NCI-H524 (cell line): ENCODE measurements at places on chromosomes 7 and 10.

DNA sequence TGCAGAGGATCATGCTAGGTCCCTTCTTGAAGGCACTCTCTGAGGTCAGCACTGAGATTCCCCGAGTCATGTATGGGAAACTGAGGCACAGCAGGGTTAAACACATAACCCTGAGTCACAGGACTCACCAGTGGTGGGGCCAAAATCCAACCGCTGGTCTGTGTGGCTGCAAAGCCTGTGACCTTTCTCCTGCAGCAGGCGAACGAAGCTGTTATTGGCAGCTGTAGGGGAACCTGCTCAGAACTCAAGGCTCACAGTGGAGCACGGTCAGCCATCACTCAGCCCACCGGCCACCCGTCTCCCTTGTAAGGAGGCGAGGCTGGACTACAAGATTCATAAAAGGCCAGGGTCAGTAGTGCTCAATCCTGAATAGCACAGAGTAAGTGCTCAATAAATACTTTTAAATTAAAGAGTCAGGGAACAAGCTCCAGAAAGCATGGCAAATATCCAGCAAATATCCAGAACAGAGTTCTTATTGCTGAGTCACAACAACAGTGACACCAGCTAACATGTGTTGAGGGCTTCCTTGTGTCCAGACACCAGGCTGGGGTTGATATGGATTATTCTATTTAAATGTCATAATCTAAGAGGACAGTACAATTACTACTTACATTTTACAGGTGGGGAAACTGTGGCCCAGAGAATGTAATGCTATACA, 34.9 kb downstream of the CHST15 start:
- no peak for DNase-seq

- DNase-seq, result no peak
Observed at GRCh38 chr7:5217396-5217795, 27.4 kb downstream of the WIPI2 start.

DNA sequence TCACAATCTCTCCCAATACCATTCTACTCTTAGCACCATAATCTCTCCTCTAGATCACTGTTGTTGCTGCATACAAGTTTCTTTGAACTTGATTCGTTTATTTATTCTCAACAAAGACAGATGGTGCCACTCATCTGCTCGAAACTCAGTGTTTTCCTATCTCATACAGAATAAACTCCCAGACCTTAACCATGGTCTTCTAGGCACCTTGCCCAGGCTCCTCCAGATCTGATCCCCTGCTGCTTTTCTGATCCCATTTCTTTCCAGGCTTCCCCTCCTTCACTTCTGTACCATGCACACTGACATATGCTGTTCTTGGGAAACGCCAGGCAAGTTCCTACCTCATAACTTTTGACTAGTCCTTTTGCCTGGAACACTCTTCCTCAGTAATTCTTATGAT, 645.7 kb downstream of the DNAJB9 start:
- DNase-seq, result peak; percentile 94

- no peak for DNase-seq
Observed at GRCh38 chr10:58237014-58237834, 30.5 kb downstream of the IPMK start.

GRCh38 chr10:33201056-33201780, 133.2 kb downstream of the NRP1 start:
- DNase-seq, result no peak

DNA sequence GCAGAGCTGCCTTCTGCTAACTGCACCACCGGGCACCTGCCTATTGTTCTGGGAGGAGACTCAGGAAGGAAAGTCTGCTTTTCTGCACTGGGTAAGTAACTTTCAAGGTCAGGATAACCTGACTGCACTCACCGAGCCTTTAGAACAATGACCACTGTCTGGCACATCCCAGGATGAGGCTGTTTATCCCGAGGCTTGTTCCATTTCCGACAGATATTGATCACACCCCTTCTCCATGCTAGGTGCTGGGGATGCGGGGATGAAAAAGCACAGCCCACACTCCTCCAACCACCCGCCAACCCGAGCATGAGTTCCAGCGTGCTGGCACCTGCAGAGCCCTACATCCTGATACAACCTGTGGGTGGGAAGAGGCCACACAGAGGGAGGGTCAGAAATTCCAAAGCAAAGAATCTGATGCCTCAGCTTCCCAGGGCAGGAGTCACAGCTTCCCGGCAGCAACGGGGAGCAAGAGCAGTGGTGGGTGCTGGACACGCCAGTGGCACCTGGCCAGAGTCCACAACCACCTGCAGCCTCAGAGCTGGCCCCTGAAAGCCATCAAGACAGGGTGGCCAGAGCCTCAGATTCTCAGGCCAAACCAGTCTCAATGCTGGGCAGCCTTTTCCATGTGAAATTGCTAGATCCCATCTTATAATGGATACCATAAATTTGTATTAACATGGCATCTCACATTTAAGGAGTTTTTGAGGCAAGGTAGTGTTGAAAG, 34.9 kb upstream of the CNPY1 start:
- no peak for DNase-seq

- DNase-seq, result no peak
Observed at GRCh38 chr10:44042075-44042770, 342.7 kb downstream of the CXCL12 start.

DNA sequence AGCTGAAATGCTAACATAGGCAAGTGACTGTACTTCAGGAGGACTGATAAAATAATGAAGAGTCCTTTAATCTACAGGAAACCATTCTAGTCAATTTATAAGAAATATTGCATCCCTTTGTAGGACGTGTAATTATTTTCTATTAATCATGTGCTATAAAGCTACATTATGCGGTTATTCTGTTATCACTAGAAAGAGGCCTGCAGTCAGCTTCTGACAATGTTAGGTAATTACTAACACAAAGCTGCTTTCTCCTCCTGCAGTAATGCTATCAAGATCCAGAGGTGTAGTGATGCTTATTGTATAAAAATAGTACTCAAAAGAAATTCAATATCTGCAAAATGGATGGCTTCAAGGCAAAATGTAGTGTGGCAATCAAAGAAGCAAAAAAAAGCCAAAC, 191.1 kb downstream of the SKAP2 start:
- no peak for DNase-seq

GRCh38 chr10:60985951-60986350, 42.0 kb upstream of the RHOBTB1 start:
- DNase-seq, result no peak

DNA sequence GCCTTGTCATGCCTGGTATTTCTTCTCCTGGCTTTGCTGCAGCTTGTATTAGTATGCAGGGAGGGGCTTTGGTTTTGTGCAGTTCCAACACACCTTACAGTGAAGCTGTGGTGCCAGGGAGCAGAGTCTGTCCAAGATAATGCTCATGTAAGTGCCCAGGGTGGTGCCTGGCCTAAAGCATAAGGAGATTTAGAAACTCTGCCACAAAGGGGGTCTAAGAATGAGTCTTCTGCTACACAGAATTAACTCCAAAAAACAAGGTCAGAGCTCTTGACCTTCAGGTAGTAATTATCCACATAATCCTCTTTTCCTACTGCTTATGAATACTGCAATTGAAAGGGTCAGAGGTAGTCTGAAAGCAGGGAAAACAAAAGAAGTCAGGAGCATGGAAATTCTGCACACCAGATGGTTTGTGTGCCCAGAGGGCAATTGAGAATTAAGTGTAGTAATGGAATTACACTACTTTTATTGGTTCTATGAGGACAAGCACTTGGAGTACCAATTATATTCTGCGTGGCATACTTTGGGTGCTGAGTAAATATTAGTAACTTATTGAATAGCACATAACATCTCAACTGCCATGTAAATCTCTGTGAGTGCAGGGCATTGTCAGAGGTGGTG, 121.5 kb downstream of the KAT6B start:
- peak; percentile 80 for DNase-seq

DNA sequence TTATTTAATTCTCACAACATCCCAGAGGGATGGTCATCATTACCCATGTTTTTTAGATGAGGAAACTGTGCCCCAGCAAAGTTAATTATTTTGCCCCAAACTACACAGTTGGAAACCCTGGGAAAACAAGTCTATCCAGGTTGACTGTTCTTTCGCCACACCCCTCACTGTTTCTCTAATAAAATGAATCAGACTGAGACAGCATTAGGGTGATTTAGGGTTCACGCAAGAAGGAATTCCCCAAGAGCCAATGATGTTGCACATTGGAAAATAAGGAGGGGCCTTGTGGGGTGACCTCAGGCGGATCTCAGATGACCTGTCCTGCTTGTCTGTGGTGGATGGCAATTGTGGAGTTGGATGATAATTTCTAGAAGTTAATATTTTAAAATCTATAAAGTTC, 135.7 kb upstream of the TBX20 start:
- no peak for DNase-seq

GRCh38 chr7:37438906-37439652, 9.6 kb downstream of the ELMO1 start:
- no peak for DNase-seq

DNA sequence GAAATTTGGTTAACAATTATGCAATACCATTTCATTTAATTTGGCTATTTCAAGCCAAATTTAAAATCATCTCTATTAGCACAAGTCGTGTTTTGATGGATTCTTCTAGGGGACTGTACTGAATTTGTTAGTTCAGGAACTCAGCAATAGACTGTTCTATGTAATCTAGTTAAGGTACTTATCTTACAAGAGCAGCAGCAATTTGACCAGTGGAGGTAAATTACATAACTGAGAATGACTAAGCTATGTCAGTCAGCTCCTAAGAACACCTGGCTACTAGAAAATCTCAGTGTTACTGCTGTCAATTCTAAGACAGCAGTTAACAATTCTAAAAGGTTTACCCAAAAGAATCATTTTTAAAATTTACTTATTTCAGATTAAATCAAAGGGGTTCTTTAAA, 513.9 kb upstream of the ZWINT start:
- DNase-seq, result no peak

GRCh38 chr7:29224726-29225125, 30.2 kb downstream of the CHN2 start:
- no peak for DNase-seq

GRCh38 chr7:131056007-131056406, 271.7 kb upstream of the MKLN1 start:
- no peak for DNase-seq

- no peak for DNase-seq
Observed at GRCh38 chr10:97333601-97334369, 744 bp downstream of the FRAT2 start.
